ENCODE measurements at places on chromosomes 4 and X. TPM values are rescaled to one million over a fixed set of nuclear protein-coding genes. Genes with fewer than 3 reads are reported as not detected.

CXorf58 gene
- not detected for total RNA-seq

PDE6B gene
- total RNA-seq: not detected

- DNase-seq: no peak
These were observed 957 bp downstream of the PPP2R2C start for GRCh38 chr4:6471307-6472007.

- no peak for DNase-seq
These were observed 159.6 kb upstream of the KLF3 start for GRCh38 chr4:38504396-38504715.

DNA sequence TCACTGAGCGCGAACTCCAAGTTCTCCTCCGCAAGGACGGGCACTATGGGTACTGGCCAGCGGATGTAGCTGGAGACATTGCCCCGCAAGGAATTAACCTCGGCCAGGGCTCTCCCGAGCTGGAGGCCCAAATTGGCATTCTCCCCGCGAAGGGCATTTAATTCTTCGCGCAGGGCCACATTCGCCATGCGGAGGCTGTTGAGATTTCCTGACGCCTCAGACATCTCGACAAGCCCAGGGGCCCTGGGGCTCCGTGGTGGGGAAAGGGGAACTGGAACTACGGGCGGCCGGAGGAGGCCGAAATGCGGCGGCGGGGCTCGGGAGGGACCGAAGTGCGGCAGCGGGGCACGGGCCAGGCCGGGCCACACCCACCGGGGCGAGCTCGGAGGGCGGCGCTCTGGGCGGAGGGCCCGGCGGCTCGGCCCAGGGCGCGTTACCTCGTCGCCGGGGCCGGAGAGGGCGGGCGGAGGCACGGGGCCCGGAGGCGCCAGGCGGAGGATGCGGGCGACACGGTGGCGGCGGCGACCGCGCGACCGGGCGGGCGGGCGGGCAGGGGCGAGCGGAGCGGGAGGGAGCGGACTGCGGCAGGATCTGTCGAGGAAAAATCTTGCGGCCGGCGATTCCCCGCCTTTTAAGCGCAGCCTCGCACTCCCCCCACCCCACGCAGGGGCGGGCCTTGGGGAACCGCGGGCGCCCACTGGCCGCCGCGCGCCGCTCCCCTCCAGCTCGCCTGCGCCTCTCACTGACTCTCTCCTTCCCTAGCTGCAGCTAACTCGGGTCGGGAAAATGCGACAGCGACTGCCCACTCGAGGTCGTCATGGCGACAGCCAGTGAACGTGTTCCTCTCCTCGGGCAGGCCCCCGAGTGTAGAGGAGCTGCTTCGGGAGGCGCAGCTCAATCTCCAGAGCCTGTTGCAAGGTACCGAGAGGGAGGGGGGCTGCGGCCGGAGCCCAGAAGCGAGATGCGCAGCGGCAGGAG lies at the start of gene RTL5:
Gene RTL5 (minus strand): TSS at position 599 of the 978 bp plus-strand sequence.
- no peak for DNase-seq

- DNase-seq: no peak
These were observed 510.9 kb downstream of the ANKRD50 start for GRCh38 chr4:124201636-124202035.
